ENCODE measurements at places on chromosomes 5 and 9.

DNA sequence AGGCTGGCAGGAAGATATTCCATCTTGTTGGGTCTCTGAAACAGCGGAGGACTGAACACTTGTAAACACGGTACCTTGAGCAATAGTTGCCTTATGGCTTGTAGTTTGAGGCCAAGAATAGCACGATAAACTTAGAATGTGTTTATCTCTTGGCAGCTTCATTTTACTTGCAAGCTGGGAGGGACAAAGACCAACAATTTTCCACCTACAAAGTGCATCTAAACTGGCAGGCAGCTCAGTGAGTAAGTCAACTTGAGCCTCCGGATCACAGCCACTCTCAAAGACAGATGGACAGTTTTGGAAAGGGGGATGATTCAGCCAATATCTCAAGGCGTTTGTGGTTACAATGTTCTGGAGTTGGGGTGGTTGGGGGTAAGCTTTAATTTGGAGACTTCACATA is 652.6 kb downstream of the CETN3 start:
- DNase-seq: no peak

DNA sequence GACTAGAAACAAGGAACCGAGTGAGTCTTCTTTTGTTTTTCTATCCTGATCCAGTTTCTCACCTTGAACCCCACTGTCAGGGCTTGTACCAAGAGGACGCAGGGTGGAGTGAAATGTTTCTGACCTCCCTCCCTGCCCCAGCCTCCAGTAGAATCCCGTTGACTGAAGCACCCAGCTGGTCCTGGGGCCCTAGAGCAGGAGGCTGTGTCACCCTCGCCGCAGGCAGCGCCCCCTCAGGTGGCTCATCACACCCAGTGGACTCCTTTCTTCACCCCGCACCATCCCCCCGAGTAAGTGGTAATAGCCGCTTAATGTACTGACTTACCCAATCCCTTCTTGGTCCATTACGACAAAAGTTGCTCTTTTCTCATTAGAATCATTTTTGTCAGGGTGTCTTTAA is 53.8 kb downstream of the MVB12B start:
- DNase-seq: no peak

DNA sequence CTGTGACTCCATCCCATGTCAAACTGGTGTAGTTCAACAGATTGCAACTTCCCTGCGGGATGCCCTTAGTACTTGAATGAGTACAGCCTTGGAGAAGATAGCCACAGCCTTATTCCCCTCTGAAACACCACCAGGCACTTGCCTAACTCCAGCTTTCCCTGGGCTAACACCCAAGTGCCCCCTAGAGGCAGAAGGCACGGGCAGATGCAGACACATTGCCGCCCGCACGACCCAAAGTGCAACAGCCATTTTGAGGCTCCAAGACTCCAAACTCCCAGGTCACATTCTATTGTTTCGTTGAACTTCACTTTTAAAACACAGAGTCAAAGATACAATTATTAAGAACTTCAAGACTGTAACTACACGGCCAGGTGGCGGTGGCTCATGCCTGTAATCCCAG is 163.6 kb upstream of the CDH6 start:
- no peak for DNase-seq

- no peak for DNase-seq
Measured at GRCh38 chr5:39485079-39485478, 60.3 kb upstream of the DAB2 start.

Data from stimulated activated CD8-positive, alpha-beta memory T cell treated with anti-CD3 and anti-CD28 coated beads, Interleukin-4, amount 100 ng/mL, for 1 hour (primary cell).